Upper lobe of left lung (tissue), 6 donors: ENCODE measurements at places on chromosomes 7 and 10. TPM values are rescaled to one million over a fixed set of nuclear protein-coding genes. Genes with fewer than 3 reads are reported as not detected.

The ACSL5 gene
- total RNA-seq = 52.3 TPM

The KCNIP2 gene
- 3.2 TPM for total RNA-seq

- no peaks in the 10 kb centered on the region for H3K27me3 ChIP-seq
- H3K27ac ChIP-seq = no peak overlapping the region
- no peak overlapping the region for H3K4me3 ChIP-seq
- no peaks in the 10 kb centered on the region for H3K36me3 ChIP-seq
- DNase-seq = no peak
Measured at GRCh38 chr7:15389073-15389472, 172.7 kb downstream of the AGMO start.

DNA sequence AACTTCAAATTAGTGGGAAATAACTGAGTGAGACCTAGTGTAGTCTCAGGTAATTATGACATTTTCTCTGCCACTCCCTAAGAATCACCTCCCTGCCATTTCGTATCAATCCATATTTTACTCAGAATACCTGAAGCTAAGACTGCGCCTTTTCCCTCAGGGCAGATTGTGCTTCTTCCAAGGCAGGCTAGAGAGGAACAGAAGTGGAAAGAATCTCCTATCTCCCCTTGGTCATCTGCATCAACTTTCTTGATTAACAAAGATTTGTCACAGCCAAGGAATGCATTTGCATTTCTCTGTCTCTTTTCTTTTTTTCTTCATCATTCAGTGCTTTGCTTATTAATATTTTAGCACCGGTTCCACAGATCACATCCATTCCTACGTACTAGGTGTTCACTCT lies 119.1 kb downstream of the PTPRZ1 start:
- H3K36me3 ChIP-seq = no peaks in the 10 kb centered on the region
- no peaks in the 10 kb centered on the region for H3K4me1 ChIP-seq
- DNase-seq = no peak
- no peak overlapping the region for H3K4me3 ChIP-seq
- no peaks in the 10 kb centered on the region for H3K27me3 ChIP-seq

DNA sequence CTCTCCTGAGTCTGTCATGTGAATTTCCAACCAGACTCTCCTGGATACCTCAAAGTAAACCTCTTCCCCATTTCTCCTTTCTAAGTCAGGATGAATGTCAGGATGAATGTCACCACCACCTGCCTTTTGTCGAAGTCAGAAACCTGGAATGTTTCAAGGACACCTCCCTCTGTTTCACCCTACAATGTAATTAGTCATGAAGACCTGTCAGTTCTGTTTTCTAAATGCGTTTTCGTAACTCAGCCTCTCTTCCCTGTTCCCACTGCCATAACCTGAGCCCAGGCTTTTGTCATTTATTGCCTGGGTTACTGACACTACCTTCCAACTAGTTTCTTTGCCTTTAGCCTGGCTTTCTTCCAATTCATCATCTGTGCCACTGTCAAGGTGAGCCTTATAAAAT lies 5.5 kb upstream of the STN1 start:
- H3K27me3 ChIP-seq = no peaks in the 10 kb centered on the region
- peaks cover 11% of the 10 kb centered on the region for H3K4me1 ChIP-seq
- no peak overlapping the region for H3K4me3 ChIP-seq
- H3K36me3 ChIP-seq = no peaks in the 10 kb centered on the region
- no peak overlapping the region for H3K27ac ChIP-seq
